ENCODE measurements at places on chromosomes 12 and 14.

DNA sequence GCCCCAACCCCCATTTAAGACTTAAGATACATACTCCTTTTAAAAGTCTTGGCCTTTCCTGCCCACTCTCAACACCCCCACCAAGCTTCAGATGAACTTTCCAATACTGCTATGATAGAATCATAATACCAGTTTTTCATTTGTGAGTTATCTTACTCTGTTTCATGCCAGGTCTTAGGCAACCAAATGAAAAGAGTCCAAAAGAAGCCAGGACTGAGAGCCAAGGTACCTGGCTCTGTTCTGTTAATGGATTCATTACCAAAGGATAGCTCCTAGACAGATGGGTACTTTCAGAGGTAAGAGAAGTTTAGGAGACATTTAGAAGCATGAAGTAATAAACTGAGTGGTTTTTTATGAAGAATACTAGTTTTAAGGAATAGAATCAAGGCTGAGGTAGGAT lies 34.2 kb downstream of the FANCM start:
- no peak for DNase-seq

DNA sequence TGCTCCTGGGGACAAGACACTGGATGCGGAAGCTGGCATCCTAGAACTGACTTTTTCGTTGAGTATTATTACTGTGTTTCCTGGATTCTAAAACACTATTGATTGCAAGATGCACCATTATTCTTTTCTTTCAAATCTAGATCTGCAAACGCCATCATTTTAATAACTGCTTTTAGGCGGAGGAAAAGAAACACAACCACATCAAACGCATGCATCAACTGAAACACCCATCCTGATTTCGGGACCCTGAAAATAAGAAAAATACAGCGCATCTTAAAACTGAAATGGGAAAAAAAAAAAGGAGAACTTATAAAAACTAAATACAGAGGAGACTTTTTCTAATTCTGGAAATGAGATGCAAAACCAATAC lies 103.7 kb upstream of the MAX start:
- DNase-seq = no peak

DNA sequence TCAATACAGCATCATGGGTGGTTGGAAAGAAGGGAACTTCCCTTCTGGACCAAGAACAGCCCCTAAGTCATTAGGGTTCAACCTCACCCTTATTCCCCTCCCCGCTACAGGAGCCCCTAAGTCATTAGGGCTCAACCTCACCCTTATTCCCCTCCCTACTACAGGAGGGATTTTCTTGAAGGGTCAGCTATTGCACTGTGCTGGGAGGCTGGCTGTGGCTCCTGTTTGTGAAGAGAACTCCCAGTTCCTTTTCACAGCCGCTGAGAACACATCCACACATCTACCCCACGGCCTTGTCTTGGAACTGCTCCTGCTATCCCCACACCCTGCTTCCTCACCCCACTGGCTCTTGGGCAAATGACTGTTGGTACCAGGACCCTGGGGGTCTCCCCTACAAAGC lies 44.9 kb downstream of the ERH start:
- DNase-seq = no peak

- no peak for DNase-seq
Observed at GRCh38 chr12:68884251-68884650, 48.7 kb downstream of the CPM start.

All from fibroblast of skin of scalp (primary cell).